ENCODE measurements at places on chromosomes 13 and 19. TPM values are rescaled to one million over a fixed set of nuclear protein-coding genes. Genes with fewer than 3 reads are reported as not detected.

DNAAF3 gene
- total RNA-seq, result 4.9 TPM

ADGRE2 gene
- 8.0 TPM for total RNA-seq

ZNF541 gene
- total RNA-seq, result not detected

URAD gene
- total RNA-seq, result not detected

KLK3 gene
- not detected for total RNA-seq

KCNN4 gene
- 34.2 TPM for total RNA-seq

FAM216B gene
- total RNA-seq, result not detected

GRCh38 chr13:104796581-104796980 lies 1730.4 kb upstream of the SLC10A2 start:
- no peak for DNase-seq

DNA sequence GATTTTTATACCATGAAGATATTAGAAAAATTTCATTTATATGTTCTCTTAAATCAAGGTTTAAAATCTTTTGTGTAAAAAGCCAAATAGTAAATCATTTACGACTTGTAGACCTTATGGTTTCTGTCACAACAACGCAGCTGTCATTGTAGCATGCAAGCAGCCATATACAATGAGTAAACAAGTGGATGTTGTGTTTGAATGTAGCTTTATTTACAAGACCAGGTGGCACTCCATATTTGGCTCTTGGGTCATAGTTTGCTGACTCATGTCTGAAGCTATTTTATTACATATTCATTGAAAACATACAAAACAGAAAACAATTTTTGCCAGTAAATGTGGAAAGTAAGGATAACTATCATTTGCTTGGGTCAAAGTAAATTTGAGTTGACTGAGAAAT lies 930.8 kb downstream of the SLITRK5 start:
- no peak for DNase-seq

DNA sequence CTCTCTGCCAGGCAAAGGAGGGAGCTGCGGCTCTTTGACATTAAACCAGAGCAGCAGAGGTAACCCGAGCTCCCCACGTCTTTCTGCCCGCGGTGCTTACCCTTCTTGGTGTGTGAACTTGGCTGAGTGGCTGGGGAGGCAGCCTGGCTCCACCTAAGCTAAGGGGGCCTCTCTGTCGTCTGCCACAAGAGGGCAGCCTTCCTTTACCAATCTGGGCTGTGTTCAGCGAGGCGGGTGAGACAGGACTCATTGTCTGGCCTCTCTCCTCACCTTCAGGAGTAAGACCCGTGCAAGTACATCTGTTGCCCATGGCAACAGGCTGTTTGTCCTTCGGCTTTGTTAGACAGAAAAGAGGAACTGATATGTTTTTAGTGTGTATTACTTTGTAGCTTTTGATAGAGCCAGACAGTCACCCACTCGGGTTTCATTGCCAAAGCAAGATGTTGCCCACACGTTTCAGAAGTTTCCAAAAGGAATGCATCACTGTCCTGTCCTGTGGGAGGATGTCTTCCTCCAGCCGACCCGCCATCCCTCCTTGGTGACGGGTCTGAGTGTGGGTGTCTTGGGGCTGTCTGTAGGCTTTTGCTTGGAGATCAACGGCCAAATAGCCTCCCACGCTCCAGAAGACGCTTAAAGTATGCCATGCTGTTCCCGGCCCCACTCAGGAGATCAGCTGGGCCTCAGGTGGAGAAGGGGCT lies 4.6 kb downstream of the POP4 start:
- DNase-seq, result peak; percentile 86

- peak; percentile 84 for DNase-seq
Observed at GRCh38 chr19:13212759-13213330, 62.6 kb downstream of the IER2 start.

DNA sequence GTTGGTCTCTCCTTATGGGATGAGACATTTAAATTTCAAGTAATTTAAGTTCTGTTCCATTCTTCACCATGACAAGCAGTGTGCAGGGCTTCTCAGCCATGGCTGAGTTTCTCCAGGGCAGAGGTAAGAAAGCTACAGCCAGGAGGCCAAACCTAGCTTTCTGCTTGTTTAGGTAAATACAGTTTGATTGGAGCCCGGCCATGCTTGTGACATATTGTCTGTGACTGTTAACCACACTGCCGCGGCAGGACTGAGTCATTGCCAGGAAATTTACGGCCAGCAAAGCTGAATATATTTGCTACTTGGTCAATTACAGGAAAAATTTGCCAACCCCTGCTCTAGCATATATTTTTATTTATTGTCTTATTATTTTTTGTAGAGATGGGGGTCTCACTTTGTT lies 10.7 kb downstream of the NLRP8 start:
- DNase-seq, result no peak

- no peak for DNase-seq
Observed at GRCh38 chr19:45368737-45369340, 1.5 kb downstream of the ERCC2 start.

GRCh38 chr19:18765224-18765623 lies 25.9 kb downstream of the COMP start:
- DNase-seq, result peak; percentile 56

- no peak for DNase-seq
Observed at GRCh38 chr13:67776151-67776550, 546.0 kb upstream of the PCDH9 start.

- DNase-seq, result no peak
Observed at GRCh38 chr13:111232191-111232590, 88.3 kb upstream of the TEX29 start.

DNA sequence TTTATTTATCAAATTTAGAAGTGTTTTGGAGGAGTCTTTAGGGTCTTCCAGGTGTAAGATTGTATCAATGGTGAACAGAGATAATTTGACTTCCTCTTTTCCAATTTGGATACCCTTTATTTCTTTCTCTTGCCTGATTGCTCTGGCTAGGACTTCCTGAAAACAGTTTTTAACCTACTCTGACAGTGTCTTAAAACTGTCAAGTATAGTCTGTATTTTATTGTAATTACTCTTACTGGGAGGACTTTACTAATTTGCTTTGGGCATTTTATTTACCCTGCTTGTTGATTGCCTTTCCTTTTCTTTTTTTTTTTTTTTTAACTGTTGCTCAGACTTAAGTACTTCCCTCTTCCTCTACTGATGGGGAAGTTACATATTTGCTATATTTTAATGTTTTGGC lies 81.3 kb downstream of the URI1 start:
- DNase-seq, result no peak

DNA sequence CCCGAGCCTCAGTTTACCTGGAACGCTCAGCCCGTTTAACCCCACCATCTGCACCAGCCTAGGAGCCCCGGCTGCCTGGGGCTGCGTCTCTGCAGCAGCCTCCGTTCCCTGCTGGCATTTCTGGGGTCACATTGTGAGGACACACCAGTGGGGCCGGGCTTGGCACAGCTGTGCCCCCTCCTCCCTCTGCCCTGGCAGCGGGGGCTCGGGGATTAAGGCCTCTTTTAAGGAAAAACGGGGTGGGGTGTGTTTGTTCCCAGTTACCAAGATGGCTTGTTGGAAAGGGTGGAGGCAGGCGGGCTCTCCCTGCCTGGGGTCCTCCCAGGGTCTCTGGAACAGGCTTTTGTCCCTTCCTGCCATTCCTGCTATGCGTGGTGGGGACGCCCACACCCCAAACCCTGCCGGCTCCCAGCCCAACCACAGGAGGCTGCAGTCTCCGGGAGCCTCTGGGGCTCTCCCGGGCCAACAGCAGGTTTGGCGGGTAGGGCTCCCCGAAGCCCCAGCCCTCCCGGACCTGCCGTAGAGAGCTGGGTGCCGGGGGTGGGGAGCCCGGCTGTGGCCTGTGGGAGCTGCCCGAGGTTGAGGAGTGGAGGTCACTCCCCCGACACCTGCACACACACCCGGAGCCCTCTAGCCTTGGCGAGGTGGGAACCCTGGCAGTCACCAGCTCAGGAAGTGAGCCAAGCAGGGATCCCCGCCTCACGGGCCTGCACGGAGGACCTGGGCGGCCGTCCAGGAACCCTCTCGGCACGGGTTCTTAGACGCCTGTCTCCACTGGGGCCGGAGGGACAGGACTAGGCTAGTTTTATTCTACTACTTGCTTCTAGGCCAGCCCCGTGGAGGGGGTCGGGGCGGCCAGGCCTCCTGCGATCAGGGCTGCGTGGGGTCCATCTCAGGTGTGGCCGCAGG lies 36.9 kb downstream of the GADD45B start:
- no peak for DNase-seq
